Naive thymus-derived CD4-positive, alpha-beta T cell (primary cell): ENCODE measurements at places on chromosomes 2 and 18.

- DNase-seq, result no peak
These were observed 19.4 kb downstream of the TLK1 start for GRCh38 chr2:171141320-171141719.

DNA sequence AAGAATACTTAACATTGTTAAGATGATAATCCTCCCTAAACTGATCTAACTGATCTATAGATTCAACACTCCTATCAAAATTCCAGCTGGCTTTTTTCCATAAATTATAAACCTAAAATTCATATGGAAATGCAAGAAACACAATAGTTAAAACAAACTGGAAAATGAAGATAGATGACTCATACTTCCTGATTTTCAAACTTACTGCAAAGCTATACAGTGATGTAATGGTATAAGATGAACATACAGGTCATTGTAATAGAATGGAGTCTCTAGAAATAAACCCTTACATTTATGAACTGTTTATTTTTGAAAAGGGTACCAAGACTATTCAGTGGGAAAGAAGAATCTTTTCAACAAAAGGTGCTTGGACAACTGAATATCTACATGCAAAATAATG lies 32.3 kb downstream of the UBXN4 start:
- DNase-seq, result no peak

DNA sequence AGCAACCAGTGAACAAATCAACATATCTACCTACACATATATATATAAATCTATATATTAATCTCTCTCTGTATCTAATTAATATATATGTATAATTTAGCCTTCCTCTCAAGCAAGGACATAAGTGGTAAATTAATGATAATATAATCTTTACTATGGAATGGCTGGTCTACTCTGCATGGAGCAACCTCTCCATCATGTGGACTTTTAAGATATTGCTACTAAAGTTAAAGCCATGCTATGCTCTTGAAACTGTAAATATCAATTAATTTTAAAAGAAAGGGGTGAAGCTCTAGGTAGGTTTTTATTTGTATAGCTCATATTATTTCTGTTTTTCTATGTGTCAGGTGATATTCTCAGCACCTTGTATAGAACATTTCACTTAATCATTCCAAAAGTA lies 147.0 kb downstream of the PPP1R1C start:
- no peak for DNase-seq

- DNase-seq, result no peak
These were observed 2132.8 kb upstream of the CELF4 start for GRCh38 chr18:39698436-39698835.

- DNase-seq, result no peak
These were observed 56.4 kb upstream of the KCNG2 start for GRCh38 chr18:79741362-79741700.

DNA sequence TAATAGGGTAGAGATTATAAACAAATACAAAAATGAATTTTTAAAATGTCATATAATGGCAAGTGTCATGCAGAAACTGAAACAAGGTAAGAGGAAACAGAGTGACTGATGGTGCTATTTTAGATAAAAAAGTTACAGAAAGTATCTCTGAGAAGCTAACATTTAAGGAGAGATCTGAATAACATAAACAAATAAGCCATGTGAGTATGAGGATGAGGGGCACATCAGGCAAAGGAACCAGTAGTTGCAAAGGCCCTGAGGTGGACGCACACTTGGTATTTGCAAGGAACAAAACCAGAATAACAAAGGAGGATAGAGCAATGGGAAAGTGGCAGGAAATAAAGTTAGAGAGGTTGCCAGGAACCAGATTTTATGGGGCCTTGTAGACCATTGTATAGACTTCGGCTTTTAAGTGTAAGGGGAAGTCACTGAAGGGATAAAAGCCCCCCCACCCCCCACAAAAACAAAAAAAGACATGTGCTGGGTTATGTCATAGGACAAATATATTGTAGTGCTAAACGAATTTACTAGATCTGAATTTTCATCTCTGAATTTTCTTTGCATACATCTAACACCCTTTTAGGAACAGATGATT lies 159.2 kb downstream of the DTNB start:
- DNase-seq, result no peak
